WTC11 (cell line): ENCODE measurements at places on chromosomes 11 and 22. TPM values are rescaled to one million over a fixed set of nuclear protein-coding genes. Genes with fewer than 3 reads are reported as not detected.
A peak's percentile ranks its signal among the peaks of the same experiment; 100 is the strongest.

- peaks cover 9% of the 10 kb centered on the region for H3K36me3 ChIP-seq
- H3K27me3 ChIP-seq = no peaks in the 10 kb centered on the region
- H3K4me3 ChIP-seq = peak overlapping the region; percentile 92
- peaks cover 40% of the 10 kb centered on the region for H3K4me1 ChIP-seq
- peak; percentile 32 for DNase-seq
- H3K27ac ChIP-seq = peak overlapping the region; percentile 87
Measured at GRCh38 chr11:117096201-117096991, 1.8 kb downstream of the SIK3 start.

UPK3A gene
- 0.23 to 0.62 TPM (median 0.37 TPM) in 3 replicates for total RNA-seq

- peaks cover 31% of the 10 kb centered on the region for H3K4me1 ChIP-seq
- H3K4me3 ChIP-seq = no peak overlapping the region
- no peak for DNase-seq
- H3K36me3 ChIP-seq = peaks cover 3% of the 10 kb centered on the region; the same call in 1 of the 2 replicates
- H3K27me3 ChIP-seq = no peaks in the 10 kb centered on the region
Measured at GRCh38 chr11:68457898-68458249, 2.7 kb upstream of the PPP6R3 start.

DNA sequence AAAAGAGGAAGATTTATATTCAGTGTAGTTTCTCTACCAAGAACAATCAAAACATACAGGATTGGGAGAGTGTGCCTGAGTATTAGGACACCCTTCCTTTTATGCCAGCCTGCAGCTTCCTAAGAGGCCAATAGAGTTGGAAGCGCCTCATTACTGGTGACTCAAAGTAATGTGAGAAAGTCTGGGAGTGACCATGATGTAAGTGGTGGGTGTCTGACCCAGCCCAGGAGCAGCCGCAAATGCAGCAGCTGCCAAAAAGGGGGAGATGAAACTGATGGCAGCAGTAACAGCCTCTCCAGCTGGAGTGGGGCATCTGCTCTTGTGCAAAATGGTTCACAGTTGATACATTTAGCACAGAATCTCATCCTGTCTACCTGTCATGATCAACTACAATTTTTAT is 62.0 kb downstream of the ZNF280B start:
- H3K27ac ChIP-seq = no peak overlapping the region
- no peak overlapping the region for H3K4me3 ChIP-seq
- no peak for DNase-seq
- H3K27me3 ChIP-seq = peaks cover 97% of the 10 kb centered on the region
- no peaks in the 10 kb centered on the region for H3K36me3 ChIP-seq
